ENCODE measurements at places on chromosomes 16 and 17. TPM values are rescaled to one million over a fixed set of nuclear protein-coding genes. Genes with fewer than 3 reads are reported as not detected.

TMED6 gene
- not detected for total RNA-seq

EZH1 gene
- 9.6 TPM for total RNA-seq

NME3 gene
- 79.8 TPM for total RNA-seq

TBKBP1 gene
- total RNA-seq: 25.1 TPM

SRL gene
- not detected for total RNA-seq

KCNJ16 gene
- not detected for total RNA-seq

GSE1 gene
- total RNA-seq: 39.7 TPM

EXOC3L1 gene
- 1.6 TPM for total RNA-seq

KRTAP1-1 gene
- not detected for total RNA-seq

BBS2 gene
- total RNA-seq: 48.4 TPM

DRC7 gene
- not detected for total RNA-seq

EPX gene
- total RNA-seq: not detected

PDIA2 gene
- total RNA-seq: 0.18 TPM

RAB34 gene
- total RNA-seq: 266 TPM

HSPB9 gene
- not detected for total RNA-seq

KRTAP3-2 gene
- not detected for total RNA-seq

ABI3 gene
- total RNA-seq: 0.36 TPM

USP43 gene
- total RNA-seq: not detected

KCNAB3 gene
- not detected for total RNA-seq

TP53I13 gene
- total RNA-seq: 76.8 TPM

FOXN1 gene
- total RNA-seq: not detected

PPP1R1B gene
- 3.4 TPM for total RNA-seq

MLKL gene
- total RNA-seq: 10.0 TPM

All from cardiac atrium fibroblast (primary cell).